ENCODE measurements at places on chromosomes 6 and 20.

GRCh38 chr6:167798453-167798852 lies 28.3 kb upstream of the AFDN start:
- DNase-seq: no peak

DNA sequence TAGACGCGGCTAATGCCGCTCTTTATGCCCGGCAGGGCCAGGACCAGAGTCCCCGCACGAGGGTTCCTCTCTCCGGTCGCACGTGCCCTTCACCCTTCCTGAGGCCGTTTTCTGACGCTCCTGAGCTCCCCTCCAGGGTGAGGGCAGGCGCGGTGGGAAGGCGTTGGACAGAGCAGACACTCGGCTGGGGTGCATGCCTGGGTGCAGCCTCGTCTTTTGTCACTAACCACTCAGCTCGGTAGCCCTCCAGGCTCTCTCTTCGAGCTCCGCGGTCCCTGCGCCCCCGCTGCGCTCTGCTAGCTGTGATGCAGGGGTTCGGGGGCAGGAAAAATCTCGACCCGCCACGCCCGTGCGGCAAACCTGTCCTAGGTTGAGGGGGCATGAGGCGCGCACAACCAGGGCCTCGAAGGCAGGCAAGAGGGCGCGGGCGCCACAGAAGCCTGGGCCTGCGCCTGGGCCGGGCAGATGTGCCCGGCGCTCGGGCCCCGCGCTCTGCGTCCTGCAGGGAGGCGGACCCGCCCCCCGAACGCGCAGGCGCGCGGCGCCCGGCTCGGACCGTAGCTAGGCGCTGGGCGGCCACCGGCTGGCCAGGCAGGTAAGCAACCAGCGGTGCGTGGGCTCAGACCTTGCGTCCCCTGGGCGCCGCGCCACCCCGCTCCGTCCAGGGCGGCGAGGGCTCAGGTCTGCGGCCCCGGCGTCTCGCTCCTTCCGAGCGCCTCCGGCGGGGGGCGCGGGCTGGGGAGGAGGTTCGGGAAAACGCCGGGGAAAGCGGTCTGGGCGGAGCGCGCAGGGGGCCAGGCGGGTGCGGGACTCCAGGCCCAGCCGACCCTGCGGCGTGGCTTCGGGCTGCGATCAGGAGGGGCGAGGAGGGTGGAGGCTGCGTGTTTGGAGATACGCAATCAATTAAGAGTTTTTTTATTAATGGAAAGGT lies at the start of gene L3MBTL1:
Gene L3MBTL1 (plus strand): TSS at position 548 of the 931 bp plus-strand sequence. CDS start 5,807 bp downstream, outside the sequence.
- peak; percentile 66 for DNase-seq

DNA sequence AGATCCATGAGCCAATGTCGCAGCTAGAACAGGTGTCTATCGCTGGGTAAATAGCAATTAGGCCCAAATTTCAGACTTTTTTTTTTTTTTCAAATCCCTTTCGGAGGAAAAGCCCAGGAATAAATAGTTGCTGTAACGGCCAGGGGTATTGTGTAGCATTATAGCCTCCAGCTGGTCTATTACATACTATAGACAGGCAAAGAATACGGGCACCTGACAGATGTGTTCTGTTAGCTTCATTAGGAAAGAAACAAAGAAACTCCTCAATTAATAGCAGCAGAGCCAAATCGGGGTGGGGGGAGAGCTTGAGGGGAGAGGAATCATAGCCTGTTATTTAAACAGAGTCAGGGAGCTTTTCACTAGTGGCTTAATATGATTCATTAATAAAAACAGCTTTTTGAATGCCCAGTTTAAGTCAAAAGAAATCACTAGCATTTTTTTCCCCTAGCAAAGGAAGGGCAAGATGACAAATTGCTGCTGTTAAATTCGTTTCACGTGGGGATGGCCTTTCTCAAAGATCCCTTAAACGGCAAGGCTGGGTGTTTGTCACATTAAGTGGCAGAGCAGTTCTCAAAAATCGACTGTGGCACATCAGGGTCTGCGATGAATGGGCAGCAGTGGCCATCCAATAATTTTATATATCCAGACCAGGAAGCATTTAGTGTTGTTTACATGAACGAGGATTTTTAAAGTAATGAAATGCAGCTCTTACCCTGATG lies 139.4 kb downstream of the ID4 start:
- no peak for DNase-seq

GRCh38 chr6:40931931-40932330 lies 107.1 kb downstream of the UNC5CL start:
- peak; percentile 70 for DNase-seq

- no peak for DNase-seq
Measured at GRCh38 chr6:27130668-27131428, 116.7 kb upstream of the PRSS16 start.

- no peak for DNase-seq
Measured at GRCh38 chr20:24764794-24765202, 184.3 kb upstream of the CST7 start.

DNA sequence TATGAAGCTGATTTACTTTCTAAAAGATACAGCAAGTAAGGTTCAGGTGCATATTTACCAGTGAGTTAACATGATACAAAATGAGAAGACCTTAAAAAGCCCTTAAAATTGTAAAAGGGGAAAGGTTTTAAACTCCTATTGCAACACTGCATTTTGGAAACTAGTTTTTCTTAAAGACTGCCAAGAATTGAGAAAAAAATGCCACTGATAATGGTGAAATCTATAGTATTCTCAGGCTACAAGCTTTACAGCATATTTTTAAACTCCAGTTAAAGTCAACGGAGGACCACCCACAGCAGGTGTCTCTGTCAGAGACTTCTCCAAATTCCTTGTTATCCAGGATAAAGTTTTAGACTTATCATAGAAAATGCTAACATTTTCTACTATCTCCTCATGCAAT lies 53.6 kb downstream of the ELOVL5 start:
- no peak for DNase-seq

GRCh38 chr20:20755231-20755630 lies 42.8 kb upstream of the RALGAPA2 start:
- DNase-seq: no peak

GRCh38 chr6:87653074-87653962 lies 48.7 kb downstream of the AKIRIN2 start:
- no peak for DNase-seq

- DNase-seq: no peak
Measured at GRCh38 chr20:48012401-48012974, 227.2 kb upstream of the SULF2 start.

GRCh38 chr20:10784554-10785183 lies 110.9 kb upstream of the JAG1 start:
- DNase-seq: no peak

- DNase-seq: peak; percentile 32
Measured at GRCh38 chr6:150741633-150742200, 123.8 kb upstream of the MTHFD1L start.

GRCh38 chr6:103893141-103893581 lies 966.6 kb downstream of the HACE1 start:
- DNase-seq: peak; percentile 26

DNA sequence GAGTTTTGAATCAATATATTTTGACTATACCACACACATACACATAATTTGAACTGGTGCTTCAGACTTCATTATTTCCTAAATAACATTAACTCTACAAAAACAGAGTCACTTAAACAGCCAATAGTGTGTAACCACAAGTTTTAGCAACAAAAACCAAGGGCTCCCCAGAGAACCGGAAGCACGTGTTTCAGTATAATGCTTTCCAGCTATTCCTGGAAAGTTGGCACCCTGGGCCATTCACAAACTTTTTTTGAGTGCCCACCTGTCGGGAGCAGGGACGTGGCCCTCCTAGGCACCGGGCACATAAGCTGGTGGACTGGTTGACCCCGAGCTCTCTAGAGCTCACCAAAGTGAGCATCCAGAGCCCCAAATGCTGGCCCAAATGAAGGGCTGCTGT lies 1.9 kb upstream of the SLC35D3 start:
- DNase-seq: peak; percentile 11

DNA sequence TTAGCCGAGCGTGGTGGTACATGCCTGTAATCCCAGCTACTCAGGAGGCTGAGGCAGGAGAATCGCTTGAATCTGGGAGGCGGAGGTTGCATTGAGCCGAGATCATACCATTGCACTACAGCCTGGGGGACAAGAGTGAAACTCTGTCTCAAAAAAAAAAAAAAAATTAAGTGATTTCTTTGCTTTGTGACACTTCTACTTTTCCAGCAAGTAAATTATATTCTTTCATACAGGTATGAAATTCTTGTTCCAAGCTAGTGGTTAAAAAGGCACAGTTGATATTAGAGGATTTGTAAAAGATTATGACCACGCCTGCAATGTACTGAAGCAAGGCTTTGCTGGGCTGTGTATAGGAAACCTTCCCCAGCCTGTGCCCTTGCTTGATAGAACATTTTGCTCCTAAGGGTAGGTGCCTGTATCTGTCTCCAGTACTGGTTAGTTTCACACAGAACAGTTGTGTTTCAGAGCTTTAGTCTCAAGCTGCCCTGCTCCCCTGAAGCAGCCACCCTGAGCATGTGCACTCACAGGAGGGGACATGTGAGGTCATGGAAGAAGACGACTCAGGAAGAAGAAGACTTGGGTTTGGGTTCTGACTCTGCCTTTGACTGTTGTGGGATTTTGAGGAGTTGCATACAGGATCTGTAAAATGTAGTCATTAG lies 10.2 kb downstream of the PTPN1 start:
- DNase-seq: no peak

GRCh38 chr6:30912746-30913520 lies 1.1 kb upstream of the VARS2 start:
- no peak for DNase-seq

GRCh38 chr6:79201143-79201542 lies 33.3 kb downstream of the HMGN3 start:
- peak; percentile 13 for DNase-seq

DNA sequence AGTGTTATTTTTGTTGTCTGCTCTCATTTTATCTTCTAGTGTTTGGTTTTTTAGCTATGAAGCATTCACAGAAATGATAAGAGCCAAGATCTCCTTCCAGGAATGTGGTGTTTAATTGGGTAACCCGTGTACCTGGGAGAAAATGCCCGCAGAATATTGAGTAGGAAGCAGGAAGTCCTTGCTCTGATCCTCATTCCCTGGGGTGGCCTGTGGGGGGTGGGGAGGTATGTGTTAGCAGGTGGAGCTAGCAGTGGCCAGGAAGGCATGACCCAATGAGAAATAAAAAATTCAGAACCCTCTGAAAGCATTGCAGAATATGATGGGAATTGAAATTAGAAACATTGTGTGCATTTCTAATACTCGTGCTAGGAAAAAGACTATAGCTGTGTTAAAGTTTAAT lies 100.8 kb downstream of the DTD1 start:
- no peak for DNase-seq

Data from lung microvascular endothelial cell (primary cell).